ENCODE measurements at places on chromosomes 5 and 9.

DNA sequence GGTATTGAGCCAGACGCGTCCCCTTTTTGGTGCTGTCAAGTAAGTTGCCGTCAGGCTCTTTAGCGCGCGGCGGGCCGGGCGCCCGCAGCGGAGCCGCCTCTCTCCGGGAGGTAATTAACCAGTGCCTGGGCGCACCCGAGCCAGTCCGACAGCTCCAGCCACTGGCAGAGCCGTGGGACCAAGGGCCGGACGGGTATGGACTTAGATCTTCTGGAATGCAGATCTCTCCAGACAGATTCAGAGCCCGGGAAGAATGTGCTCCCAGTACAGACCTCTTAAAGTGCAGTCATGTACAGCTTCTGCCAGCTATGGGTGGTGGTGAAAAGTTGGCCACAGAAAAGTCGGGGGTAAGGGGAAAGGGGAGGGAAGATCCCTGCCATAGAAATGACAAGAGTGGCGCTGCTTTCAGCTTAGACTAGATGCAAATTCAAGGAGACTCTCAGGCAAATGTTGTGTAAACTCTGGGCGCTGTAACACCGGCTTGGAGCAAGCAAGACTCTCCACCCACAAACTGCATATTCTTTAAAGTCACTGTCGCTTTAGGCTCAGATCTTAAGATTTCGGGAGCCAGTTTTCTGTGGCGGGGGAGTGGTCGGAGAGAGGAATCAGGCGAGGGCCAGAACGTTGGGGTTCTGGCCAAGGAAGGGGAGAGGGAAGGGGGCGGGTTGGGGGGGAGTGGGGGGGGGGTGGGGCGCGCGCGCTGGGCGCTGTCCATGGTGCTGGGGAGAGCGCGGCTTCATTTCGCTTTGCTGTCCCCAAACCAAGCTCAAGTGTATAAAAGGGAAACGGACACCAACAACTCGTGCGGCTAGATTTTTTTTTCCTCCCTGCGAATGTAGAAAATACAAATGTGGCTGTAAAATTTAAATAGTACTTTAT is 29.2 kb downstream of the NR2F1 start:
- DNase-seq = no peak

- DNase-seq = no peak
Observed at GRCh38 chr9:94818178-94818541, 91.7 kb downstream of the AOPEP start.

- DNase-seq = no peak
Observed at GRCh38 chr5:34571677-34572041, 84.5 kb upstream of the RAI14 start.

GRCh38 chr9:123168586-123168985 is 99.8 kb downstream of the STRBP start:
- DNase-seq = no peak

- DNase-seq = no peak
Observed at GRCh38 chr5:148186248-148187003, 16.4 kb upstream of the SPINK6 start.

- DNase-seq = no peak
Observed at GRCh38 chr5:89988129-89988810, 421.3 kb downstream of the CETN3 start.

DNA sequence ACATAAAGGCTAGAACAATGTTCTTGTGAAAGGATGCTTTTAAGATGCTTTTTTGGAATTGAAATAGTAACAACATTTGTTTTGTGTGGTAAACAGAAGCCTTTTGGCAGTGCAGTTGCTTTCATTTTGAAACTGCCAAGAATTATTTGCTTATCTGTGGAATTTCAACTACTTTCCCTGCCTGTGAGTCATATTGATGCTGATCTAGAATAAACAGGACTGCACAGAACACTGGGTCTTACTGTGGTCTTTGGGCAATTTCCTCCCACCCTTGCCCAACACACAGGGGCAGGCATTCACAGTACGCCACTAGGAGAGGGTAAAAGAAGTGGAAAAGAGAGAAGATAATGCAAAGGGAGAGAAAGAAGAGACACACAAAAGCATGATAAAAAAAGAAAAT is 483.7 kb downstream of the ELAVL2 start:
- no peak for DNase-seq

All from NCI-H1105 (cell line).